Left kidney (tissue), 8 donors: ENCODE measurements at places on chromosomes 2 and 18. TPM values are rescaled to one million over a fixed set of nuclear protein-coding genes. Genes with fewer than 3 reads are reported as not detected.

GRCh38 chr2:3302751-3303582 is 74.7 kb downstream of the EIPR1 start:
- no peak for DNase-seq

The NETO1 gene
- 2.4 TPM for polyA plus RNA-seq

GRCh38 chr2:186751790-186752189 is 57.9 kb downstream of the FAM171B start:
- no peak for DNase-seq

The ARL6IP6 gene
- polyA plus RNA-seq: 64.1 TPM

GRCh38 chr2:233429175-233429897 is 75.0 kb downstream of the DGKD start:
- no peak for DNase-seq

The FOXD4L1 gene
- 0.60 TPM for polyA plus RNA-seq

DNA sequence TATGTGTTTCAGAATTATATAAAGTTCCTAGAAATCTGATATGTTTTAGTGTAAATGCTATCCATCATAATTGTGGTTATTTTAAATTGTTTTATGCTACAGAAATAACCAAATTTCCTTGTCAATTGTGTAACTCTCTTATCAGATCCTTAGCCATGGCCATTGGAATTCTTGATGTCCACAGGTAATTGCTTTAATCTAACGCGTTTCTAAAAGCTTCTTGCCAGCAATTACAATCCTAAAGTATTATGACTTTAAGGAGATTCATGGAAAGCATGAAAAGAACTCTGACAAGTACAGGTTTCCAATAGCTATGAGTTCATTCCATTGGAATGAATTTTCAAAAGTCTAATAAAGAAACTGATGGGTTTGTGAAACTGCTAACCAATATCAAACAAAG is 472.1 kb downstream of the ERBB4 start:
- no peak for DNase-seq

GRCh38 chr2:74556159-74556558 is 1.6 kb downstream of the DOK1 start:
- no peak for DNase-seq

GRCh38 chr2:158131483-158131912 is 29.8 kb downstream of the UPP2 start:
- DNase-seq: no peak

DNA sequence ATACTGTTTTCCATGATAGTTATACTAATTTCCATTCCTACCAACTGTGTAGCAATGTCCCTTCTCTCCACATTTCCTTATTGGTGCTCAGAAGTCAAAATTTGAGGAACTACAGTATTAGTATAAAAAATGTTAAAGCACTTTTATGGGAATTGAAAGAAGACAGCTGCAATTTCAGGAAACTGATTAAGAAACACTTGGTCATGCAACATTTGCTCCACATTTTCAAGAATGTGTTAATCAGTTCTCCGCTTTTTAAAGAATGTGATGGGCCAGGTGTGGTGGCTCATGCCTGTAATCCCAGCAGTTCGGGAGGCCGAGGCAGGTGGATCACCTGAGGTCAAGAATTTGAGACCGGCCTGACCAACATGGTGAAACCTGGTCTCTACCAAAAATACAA is 33.6 kb upstream of the MGAT4A start:
- no peak for DNase-seq

GRCh38 chr2:30287190-30287840 is 56.0 kb downstream of the LBH start:
- DNase-seq: no peak

- no peak for DNase-seq
Measured at GRCh38 chr18:77059294-77059916, 73.2 kb downstream of the MBP start.

The ASPRV1 gene
- polyA plus RNA-seq: 4.7 TPM

- no peak for DNase-seq
Measured at GRCh38 chr18:42274488-42275137, 319.6 kb downstream of the PIK3C3 start.

DNA sequence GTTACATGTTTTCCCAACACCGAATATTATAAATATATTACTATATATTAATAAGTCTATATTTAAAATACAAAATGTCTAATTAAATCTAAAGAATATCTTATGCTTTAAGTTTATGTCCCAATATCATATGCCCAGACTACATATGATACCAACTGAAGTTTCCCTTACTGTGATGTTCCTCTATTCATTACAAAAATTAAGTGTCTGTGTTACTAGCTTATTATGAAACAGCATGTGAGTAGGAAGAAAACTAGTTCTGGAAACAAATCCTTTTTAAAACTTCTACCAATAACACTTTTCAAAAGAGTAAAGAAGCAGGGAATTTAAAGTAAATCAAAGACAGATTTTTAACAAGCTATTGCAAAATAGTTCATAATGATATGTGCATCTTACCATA is 17.8 kb downstream of the HNRNPLL start:
- DNase-seq: no peak

DNA sequence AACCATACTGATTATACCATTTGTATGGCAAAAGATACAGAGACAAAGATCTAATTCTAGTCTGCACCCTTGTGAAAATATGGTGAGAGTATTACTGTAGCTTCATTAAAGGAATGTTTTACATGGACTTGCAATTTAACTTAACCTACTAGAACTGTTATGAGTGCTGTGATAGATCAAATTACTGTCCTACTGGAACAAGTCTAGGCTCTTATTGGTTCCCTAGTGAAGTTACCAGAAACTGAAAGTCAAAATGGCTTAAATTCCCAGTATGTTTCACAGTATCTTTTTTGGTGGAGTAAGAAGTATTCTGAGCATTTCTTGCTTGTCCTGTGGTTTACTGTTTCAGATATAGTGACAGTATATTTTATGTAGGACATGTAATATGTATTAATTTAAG is 3.8 kb upstream of the TBR1 start:
- DNase-seq: no peak

The GPR35 gene
- 2.9 TPM for polyA plus RNA-seq
